ENCODE measurements at places on chromosomes 4 and X. TPM values are rescaled to one million over a fixed set of nuclear protein-coding genes. Genes with fewer than 3 reads are reported as not detected.

LPAR4 gene
- not detected for total RNA-seq

DNA sequence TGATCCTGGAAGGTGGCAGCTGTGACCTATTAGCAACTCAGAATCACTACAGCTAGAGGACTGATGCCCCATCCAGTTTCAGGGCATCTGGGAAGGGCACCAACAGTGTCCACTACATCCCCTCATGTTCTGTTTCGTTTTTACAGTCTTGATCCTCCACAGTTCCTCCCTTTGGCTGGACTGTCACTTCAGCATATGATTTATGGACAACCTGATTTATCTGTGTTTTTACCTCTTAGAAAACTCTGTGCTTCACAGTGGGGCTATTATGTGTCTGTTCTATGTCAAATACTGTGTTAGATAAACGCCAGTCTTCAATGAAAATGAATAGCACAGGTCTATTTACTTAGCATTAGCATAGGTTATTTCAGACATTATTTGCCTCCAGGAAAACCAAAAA is 63.1 kb upstream of the GRPR start:
- DNase-seq: no peak

DNA sequence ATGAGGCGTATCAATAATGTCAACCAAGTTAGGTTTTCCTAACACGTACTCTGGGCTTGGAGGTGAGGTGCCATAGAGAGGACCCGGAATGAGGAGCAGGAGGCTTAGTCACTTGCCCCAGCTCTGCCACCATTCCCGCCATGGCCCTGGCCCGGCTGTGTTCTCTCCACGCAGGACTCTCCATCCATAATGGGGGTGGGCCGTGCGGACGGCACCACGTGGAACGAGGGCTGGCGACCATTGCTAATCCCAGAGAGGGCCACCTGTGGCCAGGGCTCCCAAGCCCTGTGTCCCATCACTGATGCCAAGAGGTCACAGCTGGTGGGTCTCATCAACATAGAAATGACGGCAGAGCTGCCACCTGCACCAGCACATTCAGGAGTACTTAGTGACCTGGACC is 76.4 kb downstream of the JAKMIP1 start:
- no peak for DNase-seq

FOXO4 gene
- 12.8 TPM for total RNA-seq

GRCh38 chr4:60805500-60806313 is 394.4 kb upstream of the ADGRL3 start:
- DNase-seq: peak; percentile 23

- no peak for DNase-seq
Observed at GRCh38 chrX:153885968-153886903, at the start of gene L1CAM. TSS of gene L1CAM (minus strand) at chrX:153886173. CDS start at chrX:153875836, 10,337 bp downstream.

- no peak for DNase-seq
Observed at GRCh38 chrX:69919749-69920148, 130.0 kb downstream of the AWAT2 start.

HS6ST2 gene
- total RNA-seq: not detected

- DNase-seq: peak; percentile 80
Observed at GRCh38 chr4:109702950-109703663, at the start of gene CASP6. TSS of gene CASP6 (minus strand) at chr4:109703445. CDS start at chr4:109703395, 50 bp downstream.

GRCh38 chr4:14096396-14096965 is 469.0 kb upstream of the BOD1L1 start:
- DNase-seq: no peak

DNA sequence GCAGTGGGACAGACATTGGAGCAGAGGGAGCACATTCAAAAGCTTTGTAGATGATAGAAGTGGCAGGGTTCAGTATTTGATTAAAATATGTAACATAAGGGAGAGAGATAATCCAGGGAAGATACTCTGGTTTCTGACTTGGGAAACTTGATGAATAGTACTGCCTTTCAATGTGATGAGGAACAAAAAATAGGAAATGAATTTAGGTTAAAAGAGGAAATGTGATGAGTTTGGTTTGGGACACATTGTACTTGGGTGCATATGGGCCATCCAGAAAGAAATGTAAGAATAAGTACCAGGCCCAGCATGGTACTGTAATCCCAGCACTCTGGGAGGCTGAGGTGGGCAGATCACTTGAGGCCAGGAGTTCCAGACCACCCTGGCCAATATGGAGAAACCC is 20.9 kb upstream of the NDNF start:
- no peak for DNase-seq

DNA sequence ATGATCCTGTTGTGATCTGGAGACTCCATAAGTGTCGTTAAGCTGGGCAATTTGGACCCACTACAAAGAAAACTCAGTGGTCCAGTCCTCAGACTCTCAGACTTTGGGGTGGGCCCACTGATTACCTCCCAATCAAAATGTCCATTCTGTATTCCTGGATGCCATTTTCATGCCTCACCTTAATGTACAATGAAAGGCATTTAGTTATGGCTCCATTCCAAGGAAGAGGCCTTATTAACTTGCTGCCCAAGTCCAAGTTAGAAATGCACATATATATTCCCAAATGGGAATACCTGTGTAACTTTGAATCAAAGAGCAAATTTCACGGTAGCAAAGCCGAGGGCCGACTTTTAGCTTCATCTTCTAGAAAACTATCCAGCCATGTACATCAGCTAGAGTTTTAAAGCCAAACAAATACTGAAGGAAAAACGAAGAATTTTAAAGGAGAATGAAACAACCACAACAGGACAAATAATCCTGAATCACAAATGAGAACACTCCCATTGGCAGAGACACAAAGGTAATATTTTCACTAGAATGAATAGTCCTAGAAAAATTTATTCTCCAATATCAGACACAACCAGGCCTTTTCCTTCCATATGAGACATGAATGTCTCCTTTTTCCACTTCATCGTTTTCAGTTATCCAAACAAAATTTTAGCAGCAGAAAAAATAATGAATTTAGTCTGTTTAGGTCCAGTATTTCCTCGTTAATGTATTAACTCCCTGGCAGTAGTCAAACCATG is 63.7 kb upstream of the HHIP start:
- DNase-seq: no peak

GAGE13 gene
- total RNA-seq: not detected

- DNase-seq: no peak
Observed at GRCh38 chr4:180669680-180670079, 1573.5 kb upstream of the TENM3 start.

- no peak for DNase-seq
Observed at GRCh38 chrX:147917700-147918695, 6.3 kb downstream of the FMR1 start.

GRCh38 chr4:25578432-25578831 is 77.2 kb upstream of the SLC34A2 start:
- DNase-seq: no peak

MEPE gene
- total RNA-seq: not detected

PASD1 gene
- not detected for total RNA-seq

- no peak for DNase-seq
Observed at GRCh38 chrX:154991039-154991438, 31.5 kb downstream of the F8 start.

DNA sequence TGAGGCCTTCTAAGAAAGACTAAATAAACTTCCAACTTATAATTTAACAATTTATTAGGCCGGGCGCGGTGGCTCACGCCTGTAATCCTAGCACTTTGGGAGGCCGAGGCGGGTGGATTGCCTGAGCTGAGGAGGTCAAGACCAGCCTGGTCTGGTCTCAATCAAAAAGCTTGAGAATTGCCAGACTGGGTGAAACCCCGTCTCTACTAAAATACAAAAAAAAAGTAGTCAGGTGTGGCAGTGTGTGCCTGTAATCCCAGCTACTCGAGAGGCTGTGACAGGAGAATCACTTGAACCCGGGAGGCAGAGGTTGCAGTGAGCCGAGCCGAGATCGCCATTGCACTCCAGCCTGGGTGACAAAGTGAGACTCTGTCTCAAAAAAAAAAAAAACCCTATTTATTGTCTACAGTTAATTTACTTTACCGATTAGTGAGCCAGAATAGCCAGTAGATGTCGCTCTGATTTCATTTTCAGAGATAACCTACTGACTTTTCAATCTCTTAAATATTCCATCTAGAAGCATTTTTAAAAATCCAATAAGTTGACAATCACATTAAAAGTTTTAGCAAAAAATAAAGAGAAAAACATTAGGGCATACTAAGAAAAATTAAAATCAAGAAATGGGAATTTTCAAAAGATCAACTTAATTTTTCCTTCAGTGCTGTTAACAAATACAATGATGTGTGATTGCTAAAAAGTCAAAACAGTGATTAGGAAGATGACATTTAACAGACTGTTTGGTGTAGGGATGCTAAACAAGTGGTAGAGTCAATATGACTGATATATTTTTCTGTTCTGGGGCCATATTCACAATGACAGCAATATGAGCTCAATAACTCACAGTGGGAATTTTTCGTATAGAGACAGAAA is 4.3 kb upstream of the SHROOM3 start:
- DNase-seq: peak; percentile 46

DNA sequence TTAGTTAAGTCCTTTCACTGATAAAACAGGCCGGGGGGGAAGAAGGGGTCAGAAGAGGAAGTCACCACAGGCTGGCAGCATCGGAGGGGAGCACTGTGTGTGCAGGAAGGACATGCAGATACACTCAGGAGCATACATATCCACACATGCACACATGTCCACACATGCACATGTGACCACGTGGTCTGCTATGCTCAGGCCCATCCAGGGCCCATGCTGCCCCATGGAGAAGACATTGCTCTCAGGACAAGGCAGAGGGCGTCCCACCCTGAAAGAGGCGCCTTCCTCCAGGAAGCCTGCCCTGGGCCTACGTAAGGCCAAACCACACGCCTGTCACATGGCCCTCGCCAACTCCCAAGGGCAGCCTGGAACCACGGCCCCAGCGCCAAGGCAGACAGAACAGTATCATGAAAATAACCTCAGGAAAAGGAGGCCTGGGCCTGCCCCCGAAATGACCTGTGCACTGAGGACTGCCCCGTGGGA is 15.8 kb downstream of the WDR1 start:
- no peak for DNase-seq

CLCN4 gene
- 10.2 TPM for total RNA-seq

ATOH1 gene
- not detected for total RNA-seq

DNA sequence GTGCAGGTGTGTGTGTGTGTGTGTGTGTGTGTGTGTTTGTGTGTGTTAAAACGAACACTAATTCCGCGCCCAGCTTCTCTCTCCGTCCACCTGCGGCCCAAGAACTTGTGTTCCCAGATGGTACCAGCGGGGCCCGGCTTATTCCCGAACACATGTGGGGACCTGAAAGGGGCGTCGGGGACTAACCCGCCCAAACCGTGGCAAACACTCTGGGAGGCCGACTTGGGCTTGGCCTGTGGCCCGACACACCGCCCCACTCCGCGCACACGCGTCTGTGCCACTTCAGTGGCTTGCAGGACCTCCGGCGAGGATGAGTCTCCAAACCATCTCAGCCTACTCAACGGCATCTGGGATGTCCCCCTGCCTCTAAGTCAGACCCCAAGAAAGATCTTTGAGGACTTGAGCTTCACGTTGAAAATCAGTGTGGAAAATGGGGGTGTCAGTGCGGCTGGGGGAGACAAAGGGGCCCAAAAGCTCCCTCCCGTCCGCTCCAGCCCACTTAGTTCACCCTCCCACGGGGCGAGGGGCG is 790 bp upstream of the HHIP start:
- DNase-seq: no peak

GRCh38 chr4:132266374-132266773 is 882.7 kb upstream of the PCDH10 start:
- DNase-seq: peak; percentile 97

RPL10 gene
- 2,447 TPM for total RNA-seq

DNA sequence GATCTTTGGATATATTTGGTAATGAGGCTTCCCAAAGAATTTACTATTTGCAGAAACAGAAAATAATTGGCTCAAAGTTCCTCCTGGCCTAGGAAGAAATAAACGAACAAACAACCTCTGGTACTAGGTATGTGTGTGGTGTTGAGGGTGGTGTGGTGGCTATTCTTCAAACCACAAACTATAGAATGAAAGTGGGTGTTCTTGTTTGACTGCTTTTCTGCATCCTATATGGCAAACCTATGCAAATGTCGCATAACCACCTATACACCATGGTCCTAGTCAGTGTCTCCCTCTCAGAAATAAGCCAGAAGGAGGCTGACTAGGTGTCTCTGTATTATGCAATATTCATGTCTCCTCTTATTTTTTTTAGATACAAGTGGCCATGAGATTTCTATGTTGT is 106.6 kb upstream of the PCDH18 start:
- DNase-seq: no peak

DNA sequence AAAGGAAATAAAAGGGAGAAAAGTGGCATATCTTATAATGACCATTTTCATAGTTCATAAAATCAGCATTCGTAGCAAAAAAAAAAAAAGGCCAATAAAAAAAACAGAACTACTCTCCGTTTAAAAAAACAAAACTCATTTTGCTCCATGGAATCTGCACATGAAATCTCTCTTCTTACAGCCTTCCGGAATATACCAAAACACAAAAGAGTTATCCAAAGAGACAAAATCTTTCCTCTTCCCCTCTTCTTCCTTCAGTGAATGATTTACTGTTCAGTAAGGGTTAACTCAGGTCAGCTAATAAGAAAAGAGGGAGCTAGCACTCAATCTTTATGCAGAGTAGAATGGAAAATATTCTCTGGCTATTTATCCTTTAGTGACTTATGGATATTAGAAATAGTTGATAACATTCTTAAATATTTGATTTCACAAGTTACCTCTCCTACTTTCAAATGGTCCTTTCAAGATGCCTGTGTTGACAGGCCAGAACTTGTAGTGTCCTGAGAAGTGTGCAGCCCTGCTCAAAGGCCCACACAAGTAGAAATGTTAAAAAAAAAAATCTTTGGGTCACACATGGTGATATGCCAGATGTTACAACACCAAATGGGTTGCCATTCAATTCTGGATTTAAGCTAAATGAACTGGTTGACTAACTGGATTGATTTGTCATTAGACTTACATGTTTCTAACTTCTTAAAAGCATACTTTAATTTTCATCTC is 42.1 kb downstream of the PDGFC start:
- DNase-seq: no peak

NHSL2 gene
- total RNA-seq: not detected

DNA sequence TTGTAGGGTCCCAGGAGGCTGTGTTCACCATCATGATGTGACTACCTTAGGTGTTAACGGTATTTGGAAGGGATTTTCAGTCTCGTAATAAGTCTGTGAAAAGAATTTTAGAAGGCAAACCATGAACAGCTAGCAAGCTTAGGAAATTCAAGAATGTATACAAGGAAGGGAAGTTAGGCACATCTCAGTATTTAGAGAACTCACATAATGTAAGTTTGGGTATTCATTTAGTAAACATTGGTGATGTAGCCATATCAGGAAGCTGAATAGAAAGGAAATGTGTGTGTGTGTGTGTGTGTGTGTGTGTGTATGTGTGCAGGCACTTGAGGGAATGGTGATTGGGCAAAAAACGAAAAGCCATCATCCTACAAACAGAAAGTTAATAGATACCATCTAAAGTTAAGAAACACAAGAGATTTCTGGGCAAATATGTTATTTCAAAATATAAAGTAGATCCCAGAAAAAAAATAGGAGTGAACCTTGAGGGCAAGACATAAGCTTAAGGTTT is 34.7 kb upstream of the PRKX start:
- no peak for DNase-seq

GRCh38 chrX:17750436-17750835 is 13.1 kb downstream of the SCML1 start:
- DNase-seq: no peak

GRCh38 chrX:11949291-11949690 is 189.0 kb upstream of the FRMPD4 start:
- no peak for DNase-seq
